ENCODE measurements at places on chromosomes 7 and 10.

DNA sequence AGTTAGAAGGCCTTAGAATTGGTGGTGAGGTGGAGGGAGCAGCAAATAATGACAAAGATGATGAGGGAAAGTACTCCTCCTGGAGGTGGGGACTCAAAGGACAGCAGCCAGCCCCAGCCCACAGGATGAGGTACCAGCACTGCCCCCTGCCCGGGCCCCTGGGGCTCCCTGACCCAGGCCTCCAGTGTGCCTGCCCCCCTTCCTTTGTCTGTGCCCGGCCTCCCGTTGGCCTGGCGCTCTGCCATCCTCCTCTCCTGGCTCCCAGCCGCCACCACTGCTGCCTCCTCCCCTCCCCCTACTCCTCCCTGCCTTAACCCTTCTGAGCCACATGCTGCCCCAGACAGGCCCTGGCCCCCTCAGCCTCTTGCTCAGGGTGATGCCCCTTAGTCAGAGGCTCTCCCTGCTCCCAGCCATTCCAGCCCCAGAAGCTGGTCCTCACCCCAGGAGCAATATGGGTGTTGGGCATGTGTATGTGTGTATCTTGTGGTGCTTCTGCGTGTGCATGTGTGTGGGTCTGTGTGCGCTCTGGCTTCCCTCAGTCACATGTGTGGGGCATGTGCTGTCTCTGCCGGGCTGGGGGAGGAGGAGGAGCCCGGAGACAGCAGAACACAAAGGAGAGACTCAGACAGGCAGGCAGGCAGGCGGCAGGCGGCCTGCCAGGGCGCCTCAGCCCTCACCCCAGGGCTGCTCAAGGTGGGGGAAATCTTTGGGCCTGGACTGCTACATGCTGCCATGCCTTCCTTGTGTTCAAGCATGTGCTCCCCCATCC lies 2.6 kb downstream of the LDB1 start:
- peak; percentile 64 for DNase-seq

DNA sequence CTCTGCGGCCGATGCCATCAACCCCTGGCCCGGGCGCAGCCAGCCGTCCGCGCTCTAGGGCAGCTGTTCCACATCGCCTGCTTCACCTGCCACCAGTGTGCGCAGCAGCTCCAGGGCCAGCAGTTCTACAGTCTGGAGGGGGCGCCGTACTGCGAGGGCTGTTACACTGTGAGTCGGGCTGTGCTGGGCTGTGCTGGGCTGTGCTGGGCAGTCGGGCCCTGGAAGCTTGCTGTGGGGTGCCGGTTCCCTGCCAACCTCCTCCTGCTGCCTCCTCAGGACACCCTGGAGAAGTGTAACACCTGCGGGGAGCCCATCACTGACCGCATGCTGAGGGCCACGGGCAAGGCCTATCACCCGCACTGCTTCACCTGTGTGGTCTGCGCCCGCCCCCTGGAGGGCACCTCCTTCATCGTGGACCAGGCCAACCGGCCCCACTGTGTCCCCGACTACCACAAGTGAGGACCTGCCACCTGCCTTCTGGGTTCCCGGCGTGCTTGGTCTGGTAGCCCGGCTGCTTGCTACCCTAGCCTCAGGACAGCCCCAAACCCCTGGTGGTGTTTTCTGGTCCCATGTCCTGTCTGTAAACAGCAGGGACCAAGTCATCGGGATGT lies 7.5 kb downstream of the ZYX start:
- DNase-seq = no peak

- no peak for DNase-seq
These were observed 22.7 kb downstream of the MKRN1 start for GRCh38 chr7:140456551-140457051.

DNA sequence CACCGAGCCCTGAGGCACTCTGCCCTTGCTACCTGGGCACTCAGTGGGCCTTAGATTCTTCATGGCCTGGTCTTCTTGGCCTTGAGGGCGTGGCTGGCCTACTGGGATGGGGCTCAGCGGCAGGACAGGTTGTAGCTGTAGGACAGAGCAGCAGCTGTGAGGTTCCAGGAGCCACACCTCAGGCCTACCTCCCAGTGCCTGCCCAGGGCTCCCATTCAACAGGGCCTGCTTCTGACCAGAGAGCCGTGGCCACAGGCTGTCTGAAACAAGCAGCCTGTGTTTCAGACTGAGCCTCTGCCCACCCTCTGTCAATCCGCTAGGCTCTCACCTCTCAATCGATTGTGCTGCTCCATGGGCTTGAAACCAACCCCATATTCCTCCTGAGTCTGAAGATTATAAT lies 928.0 kb upstream of the ZNF722 start:
- DNase-seq = no peak

GRCh38 chr7:121053219-121053618 lies 64.7 kb downstream of the CPED1 start:
- no peak for DNase-seq

GRCh38 chr10:108358912-108359311 lies 1194.4 kb upstream of the SORCS1 start:
- peak; percentile 63 for DNase-seq

Data from inflammatory macrophage (primary cell).